ENCODE measurements at places on chromosomes 7 and 10. TPM values are rescaled to one million over a fixed set of nuclear protein-coding genes. Genes with fewer than 3 reads are reported as not detected.

DNA sequence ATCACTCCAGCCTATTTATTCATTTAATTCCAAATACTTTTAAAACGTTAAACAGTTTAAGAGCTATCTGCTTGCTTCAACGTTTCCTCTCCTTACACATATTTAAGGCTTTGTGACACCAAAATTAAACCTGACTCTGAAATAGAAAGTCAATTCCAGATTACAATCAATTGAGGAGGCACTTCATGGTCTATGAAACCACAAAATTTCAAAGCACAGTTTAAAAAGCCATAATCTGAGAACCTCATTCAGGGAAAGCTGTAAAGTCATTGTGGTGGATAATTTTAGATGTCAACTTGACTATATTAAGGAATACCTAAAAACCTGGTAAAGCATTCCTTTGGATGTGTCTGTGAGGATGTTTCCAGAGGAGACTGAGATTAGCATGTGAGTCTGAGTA, 6.2 kb downstream of the SNX13 start:
- DNase-seq = no peak

- no peak for DNase-seq
Measured at GRCh38 chr10:33039181-33039580, 81.2 kb upstream of the ITGB1 start.

- DNase-seq = no peak
Measured at GRCh38 chr7:7490003-7490402, 45.7 kb downstream of the COL28A1 start.

- no peak for DNase-seq
Measured at GRCh38 chr7:73844848-73845460, 2.6 kb upstream of the METTL27 start.

DNA sequence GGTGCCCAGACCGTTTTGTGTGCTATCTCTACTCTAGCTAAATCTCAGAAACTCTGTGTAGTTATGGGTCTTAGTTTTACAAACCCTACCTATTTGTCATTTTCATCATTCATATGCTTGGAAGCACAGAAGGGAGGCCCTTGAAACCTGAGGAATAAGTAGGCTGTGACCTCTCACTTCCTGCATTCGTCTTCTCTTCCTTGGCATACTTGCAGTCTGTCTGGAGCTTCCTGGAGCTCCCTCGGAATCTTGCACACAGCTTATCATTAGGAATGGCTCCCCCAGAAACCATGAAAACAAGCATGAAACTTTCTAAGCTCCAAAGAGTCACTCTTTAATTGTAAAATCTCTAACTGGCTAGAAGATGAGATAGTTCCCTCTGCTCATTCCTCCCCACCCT, 376.9 kb upstream of the MYO3A start:
- no peak for DNase-seq

- no peak for DNase-seq
Measured at GRCh38 chr10:77105761-77106221, 531.8 kb downstream of the KCNMA1 start.

GRCh38 chr7:29342761-29343160, 148.2 kb downstream of the CHN2 start:
- DNase-seq = no peak

GRCh38 chr7:129950191-129950932, 2.4 kb downstream of the UBE2H start:
- DNase-seq = peak; percentile 43

DNA sequence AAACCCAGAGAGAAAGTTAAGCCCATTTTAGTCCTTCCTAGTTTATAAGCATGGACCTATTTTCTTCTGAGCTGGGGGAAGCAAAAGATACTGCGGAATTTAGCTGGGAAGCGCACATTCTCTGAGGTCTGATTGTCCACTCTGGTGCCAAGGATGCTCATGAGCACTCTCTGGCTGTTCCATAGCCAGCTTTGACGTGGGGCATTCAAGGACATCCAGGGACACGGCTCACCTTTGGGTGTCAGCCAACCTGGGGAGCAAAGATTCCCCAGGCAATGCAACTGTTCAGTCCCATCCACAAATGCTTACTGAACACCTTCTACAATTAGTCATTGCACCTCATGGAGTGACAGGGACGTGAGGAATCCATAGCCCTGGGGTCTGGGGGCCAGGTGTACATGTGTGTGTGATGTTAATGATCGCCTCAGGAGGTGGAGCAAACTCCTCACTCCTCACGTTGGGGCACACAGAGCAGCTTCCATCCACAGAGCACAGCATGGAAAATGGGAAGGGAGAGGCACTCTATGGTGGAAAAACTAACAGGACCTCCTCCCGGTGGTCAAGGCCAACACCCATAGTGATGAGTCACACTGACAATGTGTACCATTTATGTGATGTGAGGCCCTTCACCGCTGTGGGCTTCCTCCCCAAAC, 67.5 kb upstream of the IGFBP3 start:
- no peak for DNase-seq

DNA sequence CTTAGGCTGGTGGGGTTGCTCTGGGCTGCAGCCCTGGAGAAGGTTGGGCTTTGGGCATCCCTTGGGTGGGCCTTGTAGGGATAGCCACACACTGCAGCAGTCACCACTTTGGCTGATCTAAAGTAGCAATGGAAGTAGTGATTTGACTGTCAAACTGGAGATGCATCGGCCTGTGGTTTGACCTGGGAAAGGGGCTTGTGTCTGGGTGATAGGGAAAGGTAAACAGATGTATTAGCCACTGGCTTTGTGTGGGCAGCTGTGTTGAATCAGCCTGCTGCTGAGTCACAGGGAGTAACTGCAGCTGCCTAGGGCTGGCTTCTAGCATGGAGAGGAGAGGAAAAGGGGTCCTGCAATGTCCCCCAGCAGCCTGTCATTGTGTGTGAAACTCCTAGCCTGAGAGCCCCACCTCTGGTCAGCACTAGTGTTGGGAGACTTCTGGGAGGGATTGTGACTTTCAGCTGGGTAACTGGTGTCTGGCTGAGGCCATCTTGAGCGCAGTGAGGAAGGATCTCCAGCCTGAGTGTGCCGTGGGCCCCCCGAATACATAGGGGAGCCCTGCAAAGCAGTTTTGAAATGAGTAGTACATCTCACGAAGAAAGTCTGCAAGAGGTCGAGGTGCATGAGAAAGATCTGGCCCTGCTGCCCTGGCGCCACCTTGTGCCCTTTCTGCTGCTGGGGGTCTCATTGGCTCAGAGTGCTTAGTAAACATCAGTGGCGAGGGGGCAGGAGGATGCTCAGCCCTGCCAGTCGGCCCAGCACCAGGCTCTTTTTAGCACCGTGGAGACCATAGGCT, 117.3 kb downstream of the FANK1 start:
- DNase-seq = peak; percentile 42

DNA sequence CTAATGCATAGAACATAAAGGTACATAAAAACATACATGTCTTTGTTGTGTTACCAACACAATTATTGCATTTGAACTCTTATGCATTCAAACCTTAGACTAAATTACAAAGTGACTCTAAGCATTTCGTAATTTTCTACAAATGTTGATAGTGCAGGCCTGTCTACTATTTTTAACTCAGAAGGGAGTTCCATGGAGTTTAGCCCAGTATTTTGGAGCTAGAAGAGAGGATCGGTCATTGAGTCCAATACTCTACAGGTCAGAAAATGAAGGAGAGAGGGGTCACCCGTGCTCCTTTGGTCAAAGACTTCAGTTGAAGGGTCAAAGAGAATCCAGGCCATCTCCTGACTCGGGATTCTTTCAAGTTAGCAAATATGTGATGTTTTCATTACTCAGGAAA, 55.3 kb upstream of the SRRM3 start:
- DNase-seq = no peak

DNA sequence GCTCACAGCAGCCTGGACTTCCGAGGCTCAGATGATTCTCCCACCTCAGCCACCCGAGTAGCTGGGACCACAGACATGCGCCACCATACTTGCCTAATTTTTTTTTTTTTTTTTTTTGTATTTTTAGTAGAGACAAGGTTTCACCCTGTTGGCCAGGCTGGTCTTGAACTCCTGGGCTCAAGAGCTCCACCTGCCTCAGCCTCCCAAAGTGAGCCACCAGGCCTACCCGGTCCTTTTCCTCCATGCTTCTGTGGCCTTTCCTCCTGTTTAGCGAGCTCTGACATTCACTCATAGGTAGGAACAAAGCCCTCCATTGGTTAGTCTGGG, 50.1 kb upstream of the SRPK2 start:
- DNase-seq = no peak

- DNase-seq = no peak
Measured at GRCh38 chr10:79927111-79927828, 21.6 kb downstream of the SFTPD start.

DNA sequence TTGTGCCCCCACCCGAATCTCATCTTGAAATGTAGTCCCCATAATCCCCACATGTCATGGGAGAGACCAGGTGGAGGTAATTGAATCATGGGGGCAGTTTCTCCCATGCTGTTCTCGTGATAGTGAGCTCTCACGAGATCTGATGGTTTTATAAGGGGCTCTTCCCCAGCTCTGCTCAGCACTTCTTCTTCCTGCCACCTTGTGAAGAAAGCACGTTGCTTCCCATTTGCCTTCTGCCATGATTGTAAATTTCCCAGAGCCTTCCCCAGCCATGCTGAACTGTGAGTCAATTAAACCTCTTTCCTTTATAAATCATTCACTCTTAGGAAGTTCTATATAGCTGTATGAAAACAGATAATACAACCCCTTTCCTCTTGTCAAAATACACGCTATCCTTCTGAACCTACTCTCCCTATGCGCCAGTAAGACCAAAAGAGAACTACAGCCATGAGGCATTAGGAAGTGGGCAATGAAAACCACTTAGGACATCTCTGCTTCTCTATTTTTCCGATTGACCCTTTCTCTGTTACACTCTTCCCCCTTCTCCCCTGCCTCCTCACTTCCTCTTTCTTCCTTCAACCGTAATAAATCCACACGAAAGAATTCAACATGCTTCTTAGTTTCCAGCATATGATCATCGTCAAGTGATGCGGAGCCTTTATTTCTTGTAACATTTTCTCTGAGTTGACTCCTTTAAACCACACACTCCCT, 101.2 kb upstream of the WDR11 start:
- DNase-seq = peak; percentile 53

DNA sequence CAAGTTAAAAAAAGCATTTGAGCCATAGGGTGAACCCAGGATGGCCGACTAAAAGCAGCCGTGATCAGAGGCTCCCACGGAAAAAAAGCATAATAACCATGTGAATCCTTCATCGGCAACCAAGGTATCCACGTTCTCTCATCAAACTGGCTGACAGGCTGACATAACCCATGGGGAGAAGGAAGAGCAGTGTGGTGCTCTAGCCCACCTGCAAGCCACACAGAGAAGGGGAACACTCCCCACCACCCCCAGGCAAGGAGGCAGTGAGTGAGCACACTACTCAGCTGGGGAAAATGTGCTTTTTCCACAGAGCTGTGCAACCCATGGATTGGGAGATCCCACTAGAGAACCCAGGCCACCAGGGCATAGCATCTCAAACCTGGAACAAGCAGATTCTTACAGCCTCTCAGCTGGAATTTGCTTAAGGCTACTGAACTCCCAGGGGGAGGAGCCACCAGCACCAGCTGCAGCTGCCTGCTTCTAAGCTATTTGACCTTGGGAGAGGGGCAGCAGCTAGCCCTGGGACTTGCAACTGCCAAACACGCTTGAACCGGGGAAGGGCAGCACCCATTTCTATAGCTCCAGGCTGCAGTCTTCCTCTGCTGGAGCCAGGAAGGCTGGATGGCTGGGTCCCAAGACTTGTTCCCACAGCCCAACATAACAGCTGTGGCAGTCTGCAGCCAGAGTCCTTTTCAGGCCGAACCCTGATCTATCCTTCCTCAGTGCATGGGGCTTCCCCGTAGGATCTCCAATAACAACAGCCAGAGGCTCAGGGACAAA, 178.2 kb upstream of the NRG3 start:
- no peak for DNase-seq

GRCh38 chr7:85730012-85730411, 543.2 kb upstream of the SEMA3D start:
- DNase-seq = no peak

DNA sequence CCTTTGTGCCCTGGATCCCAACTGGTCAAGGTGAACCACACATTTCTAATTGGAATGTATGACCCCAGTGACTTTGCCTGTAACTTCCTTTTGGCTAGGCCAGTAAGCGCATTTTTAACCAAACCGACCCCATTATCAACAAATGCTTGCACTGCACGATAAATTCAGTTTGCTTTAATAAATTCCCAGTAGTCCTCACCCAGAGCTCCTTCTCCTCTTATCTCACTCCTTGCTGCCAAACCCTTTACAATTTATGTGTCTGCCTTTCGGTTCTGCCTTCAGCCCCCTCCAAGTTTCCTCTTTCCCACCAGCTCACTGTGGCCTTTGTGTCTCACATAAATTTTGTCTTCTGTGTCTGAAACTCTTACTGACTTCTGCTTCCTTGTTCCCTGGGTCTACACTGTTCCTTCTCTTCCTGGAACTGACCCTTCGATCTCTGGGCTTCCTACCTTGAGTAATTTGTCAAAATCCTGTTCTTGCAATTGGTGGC, 59.0 kb downstream of the TBXAS1 start:
- no peak for DNase-seq

GRCh38 chr10:73406846-73407245, 7.0 kb downstream of the ANXA7 start:
- DNase-seq = no peak

DNA sequence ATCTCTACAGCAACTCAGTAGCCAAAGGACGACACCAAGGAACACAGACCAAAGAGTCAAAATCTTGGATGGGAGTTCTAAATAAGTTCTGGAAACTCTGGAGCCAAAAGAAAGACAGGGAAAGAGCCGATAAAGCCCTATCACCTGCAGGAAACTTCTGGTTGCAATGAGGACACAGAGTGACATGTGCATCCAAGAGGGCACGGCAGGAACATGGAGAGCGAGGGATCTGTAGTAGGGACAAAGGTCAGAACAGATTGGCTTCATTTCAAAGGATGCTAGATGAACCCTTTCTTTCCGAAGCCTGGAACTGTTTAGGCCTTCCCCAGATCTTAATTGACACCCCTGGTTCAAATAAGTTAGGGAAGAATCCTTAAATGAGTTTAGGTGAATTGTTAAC, 39.5 kb downstream of the CACNA2D1 start:
- DNase-seq = no peak

GRCh38 chr10:118374404-118374803, 32.3 kb upstream of the FAM204A start:
- no peak for DNase-seq

Gene MSRB2
- total RNA-seq = 12.3 TPM

Gene PHKG1
- 0.22 TPM for total RNA-seq

Gene ARHGEF35
- total RNA-seq = 0.30 TPM

Gene COPS6
- 52.7 TPM for total RNA-seq

Gene DPY19L1
- 5.9 TPM for total RNA-seq

Gene OPN4
- total RNA-seq = not detected

Gene GPR158
- total RNA-seq = not detected

Gene SPDYE2B
- not detected for total RNA-seq

Gene C7orf33
- not detected for total RNA-seq

Gene FAM25C
- total RNA-seq = not detected
